ENCODE measurements at places on chromosomes 3 and 15. TPM values are rescaled to one million over a fixed set of nuclear protein-coding genes. Genes with fewer than 3 reads are reported as not detected.
A peak's percentile ranks its signal among the peaks of the same experiment; 100 is the strongest.

The CRTAP gene
- 314 TPM for polyA plus RNA-seq

The PATL2 gene
- polyA plus RNA-seq: 0.50 TPM

The PDCD7 gene
- polyA plus RNA-seq: 15.8 TPM

The GOLGB1 gene
- polyA plus RNA-seq: 30.3 TPM

- peak; percentile 6 for DNase-seq
Measured at GRCh38 chr3:37768107-37768809, 93.4 kb upstream of the CTDSPL start.

DNA sequence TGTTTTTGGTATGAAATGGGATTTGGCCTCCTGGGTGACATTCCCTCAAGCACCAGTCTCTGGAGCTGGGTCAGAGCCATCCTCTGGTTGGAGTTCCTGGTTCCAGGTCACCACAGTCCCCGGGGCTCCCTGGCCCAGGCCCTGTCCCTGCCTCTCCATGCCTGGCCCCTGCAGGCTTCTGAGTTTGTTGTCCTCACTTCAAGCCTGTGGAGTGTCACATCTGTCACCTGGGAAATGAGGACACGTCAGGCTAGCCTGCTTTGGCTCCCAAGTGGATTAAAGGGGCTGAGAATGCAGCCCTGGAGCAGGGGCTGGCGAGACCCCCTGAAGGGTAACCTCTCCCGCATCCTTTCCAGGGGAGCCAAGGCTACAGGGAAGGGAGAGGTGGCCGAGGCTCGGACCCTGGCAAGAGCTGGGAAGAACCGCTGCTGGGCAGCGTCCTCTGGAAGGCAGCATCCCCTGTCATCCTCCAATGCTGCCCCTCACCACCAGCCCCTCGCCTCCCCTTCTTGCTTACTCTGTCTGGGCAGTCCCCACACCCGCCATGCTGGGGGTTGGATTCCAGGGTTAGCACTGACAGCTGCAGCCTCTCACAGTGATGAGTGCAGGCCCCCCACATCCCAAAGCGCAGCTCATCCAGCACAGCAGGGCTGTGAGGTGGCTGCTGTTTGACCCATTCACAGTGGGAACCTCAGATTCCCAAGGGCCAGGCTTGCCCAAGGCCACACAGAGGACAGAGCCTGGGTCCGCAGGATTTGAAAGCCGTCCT lies 75.5 kb upstream of the IQSEC1 start:
- DNase-seq: no peak

DNA sequence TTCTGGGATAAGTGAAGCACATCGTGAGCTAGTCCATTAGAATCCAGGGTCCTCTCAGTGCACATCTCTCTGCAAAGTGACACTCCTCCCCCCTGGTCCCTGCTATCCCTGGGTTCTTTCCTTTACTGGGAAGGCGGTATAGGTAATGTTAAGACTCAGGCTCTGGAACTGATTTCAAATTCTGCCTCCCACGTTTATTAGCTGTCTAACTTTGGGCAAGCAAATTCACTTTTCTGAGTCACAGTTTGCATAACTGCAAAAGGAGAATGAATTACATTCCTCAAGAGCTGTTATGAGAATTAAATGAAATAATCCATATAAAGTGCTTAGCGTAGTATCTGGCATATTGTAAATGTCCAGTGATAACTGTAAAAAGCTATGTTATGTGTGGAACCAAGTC lies 168.1 kb upstream of the LRRN1 start:
- no peak for DNase-seq

DNA sequence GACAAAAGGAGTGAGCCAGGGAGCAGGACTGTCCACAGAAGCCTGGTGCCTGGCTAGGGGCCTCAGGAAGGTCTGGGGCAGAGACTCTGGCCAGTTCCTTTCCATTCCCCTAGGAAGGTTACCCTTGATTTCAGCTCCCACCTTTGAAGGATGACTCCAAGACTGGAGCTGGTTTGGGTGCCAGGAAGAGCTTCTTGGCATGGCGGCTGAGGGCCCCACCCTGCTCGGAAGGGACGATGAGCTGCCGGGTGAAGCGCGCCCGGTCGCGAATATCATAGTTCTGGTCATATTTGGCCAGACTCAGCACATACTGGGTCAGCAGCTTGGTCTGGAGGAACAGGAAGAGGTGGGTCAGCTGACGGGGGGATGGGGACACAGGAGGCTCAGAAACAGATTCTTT lies 19.4 kb upstream of the CPEB1 start:
- DNase-seq: no peak

GRCh38 chr3:138234401-138235179 lies 47.5 kb downstream of the ARMC8 start:
- DNase-seq: peak; percentile 15

- DNase-seq: no peak
Measured at GRCh38 chr3:38599886-38600285, 49.6 kb downstream of the SCN5A start.

GRCh38 chr3:111712294-111713167 lies 117.4 kb upstream of the ZBED2 start:
- no peak for DNase-seq

- DNase-seq: no peak
Measured at GRCh38 chr15:85854345-85855097, 59.8 kb upstream of the KLHL25 start.

DNA sequence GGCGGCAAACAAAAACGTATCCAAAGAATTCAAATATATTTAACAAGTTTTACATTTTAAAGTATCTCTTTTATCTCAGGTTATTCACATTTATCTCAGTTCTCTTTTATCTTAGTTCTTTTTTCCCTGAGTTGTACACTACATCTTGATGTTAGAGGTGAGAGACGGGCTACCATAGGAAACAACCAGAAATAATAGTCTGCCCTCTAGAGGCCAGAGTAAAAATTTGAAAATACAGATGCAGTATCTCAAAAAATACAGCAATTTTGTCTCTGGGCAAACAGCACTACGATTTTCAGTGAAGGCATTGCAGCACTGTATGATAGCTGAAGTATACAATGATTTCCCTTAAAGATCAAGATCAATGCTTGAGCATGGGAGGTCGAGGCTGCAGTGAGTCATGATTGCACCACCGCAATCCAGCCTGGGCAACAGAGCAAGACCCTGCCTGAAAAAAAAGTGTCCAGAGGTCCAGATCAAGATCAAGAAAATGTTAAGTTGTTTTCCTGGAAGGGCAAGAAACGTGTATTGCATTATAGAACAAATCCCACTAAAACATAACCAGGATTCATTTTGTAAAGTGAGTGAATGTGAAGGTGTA lies 82.6 kb upstream of the ATP11B start:
- DNase-seq: no peak

DNA sequence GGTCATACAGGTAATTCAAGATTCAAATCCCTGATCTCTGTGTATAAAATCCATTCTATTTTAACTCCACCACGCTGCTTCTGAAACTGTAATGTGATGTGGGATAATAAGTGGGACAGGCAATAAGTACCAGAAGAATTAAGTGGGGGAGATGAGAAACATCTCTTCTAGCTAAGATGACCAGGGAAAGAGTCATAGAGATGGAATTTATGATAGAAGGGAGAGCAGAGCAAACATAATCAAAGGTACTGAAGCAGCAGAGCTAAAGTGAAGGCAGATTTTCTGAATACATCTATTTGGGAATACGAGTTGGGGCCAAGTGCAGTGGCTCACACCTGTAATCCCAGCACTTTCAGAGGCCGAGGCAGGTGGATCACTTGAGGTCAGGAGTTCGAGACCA lies 4.9 kb downstream of the MRPL47 start:
- no peak for DNase-seq

- no peak for DNase-seq
Measured at GRCh38 chr3:108835101-108835500, 12.5 kb downstream of the TRAT1 start.

DNA sequence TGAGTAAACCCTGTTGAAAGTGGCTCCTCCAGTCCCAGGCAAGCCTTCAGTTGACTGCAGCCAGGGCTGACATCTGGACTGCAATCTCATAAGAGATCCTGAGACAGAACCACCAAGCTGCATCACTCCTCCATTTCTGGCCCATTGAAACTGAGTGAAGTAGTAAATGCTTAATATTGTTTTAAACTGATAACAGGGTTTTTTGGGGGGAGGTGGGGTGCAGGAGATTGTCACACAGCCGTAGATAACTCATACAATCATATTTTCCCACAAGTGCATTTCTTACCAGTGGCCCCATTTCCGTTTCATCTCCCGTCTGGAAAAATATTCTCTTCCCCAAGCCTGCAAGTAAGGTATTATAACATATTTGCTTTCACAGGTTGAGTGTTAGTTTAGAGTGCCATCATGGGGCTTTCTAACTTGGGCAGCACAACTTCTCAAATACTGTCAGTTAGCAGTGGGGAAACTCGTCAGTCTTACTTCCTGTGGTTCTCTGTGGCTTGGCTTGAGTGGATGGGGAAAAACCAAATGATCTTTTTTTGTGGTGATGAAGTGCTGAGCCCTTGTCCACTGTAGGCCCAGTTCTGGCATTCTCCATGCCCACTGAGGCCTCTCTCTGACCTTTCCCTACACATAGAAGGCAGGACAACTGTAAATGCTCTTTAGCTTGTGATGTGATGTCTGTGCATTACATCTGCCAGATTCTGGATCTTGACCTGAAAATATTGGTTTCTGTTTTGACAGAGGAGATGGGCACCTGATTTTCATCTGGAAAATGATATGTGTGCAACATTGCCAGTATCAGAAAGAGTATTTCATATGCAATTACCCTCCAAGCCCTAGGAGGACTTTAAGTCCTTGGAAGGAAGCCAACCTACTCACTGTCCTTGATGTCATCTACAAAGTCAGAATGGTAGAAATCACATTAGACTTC lies 90.1 kb upstream of the BHLHE40 start:
- no peak for DNase-seq

DNA sequence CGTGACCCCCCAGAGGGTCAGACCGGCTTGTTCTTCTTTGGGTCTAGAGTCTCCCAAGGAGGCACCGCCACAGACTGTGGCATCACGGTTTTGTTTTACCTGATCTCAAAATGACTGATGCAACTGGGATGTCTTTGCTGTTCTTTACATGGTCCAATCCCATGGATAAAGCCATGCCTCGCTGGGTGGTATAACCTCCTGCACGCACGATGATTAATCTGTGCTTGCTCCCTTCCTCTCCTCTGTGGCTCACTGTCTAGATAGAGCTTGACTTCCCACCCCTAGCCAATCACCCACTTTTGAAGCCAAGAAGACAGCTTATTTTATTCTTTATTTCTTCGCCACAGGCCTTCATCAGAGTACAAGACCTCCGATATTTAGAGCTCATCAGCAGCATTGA lies 36.6 kb upstream of the RHO start:
- DNase-seq: no peak

DNA sequence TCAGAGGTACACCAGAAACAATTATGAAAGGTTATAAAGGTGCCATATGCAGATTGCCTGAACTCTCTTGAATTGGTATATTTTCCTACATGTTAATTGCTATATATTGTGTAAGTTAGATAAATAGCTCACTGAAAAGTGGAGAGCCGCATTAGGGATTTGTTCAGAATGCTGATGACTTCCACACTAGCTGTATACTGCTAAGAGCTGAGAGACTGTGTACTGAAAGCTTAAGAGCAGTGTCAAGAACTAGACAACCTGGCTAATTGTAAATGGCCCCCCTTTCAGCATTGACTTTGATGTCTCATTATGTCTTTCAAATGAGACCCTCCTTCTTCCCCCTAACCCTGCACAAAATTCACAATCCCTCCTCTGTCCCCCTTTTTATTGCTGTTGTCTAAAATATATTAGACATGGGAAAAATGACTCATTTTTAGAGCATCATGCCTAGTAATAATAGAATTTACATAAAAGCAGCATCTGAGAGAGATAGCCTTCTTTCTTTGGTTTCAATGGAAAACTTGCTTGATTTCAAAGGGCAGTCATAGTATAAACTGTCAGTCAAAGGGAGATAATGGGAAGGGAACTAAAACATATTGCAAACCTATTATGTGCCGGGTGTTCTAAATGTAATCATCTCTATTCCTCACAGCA lies 34.7 kb upstream of the GREM1 start:
- no peak for DNase-seq

DNA sequence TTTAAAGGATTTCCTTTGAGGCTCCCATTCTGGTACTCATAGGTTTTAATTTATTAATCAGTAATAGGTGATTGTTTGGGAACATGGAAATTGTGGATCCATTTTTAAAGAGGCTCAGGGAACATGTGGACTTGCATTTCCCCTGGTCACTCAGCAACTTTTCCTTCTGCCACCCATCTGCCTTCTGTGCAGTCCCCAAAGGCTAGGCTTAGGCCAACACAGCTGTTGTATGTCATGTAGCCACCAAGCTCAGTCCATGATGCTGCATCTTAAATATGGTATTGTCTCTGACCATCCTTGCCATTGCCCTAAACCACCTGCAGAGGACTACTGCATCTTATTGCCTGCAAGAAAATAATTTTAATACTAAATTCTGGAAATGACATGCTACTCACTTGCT lies 416.7 kb upstream of the SEMA6D start:
- no peak for DNase-seq

Data from AG04450 (cell line).